ENCODE measurements at places on chromosomes 16 and 17. TPM values are rescaled to one million over a fixed set of nuclear protein-coding genes. Genes with fewer than 3 reads are reported as not detected.

Gene OR3A1
- total RNA-seq, result not detected

Gene TBX4
- 0.45 TPM for total RNA-seq

- peaks cover 16% of the 10 kb centered on the region for H3K36me3 ChIP-seq
- H3K4me1 ChIP-seq, result peaks cover 25% of the 10 kb centered on the region
- no peak for DNase-seq
- peak overlapping the region; percentile 39 for H3K27ac ChIP-seq
Measured at GRCh38 chr16:15961060-15961511, 11.7 kb downstream of the ABCC1 start.

DNA sequence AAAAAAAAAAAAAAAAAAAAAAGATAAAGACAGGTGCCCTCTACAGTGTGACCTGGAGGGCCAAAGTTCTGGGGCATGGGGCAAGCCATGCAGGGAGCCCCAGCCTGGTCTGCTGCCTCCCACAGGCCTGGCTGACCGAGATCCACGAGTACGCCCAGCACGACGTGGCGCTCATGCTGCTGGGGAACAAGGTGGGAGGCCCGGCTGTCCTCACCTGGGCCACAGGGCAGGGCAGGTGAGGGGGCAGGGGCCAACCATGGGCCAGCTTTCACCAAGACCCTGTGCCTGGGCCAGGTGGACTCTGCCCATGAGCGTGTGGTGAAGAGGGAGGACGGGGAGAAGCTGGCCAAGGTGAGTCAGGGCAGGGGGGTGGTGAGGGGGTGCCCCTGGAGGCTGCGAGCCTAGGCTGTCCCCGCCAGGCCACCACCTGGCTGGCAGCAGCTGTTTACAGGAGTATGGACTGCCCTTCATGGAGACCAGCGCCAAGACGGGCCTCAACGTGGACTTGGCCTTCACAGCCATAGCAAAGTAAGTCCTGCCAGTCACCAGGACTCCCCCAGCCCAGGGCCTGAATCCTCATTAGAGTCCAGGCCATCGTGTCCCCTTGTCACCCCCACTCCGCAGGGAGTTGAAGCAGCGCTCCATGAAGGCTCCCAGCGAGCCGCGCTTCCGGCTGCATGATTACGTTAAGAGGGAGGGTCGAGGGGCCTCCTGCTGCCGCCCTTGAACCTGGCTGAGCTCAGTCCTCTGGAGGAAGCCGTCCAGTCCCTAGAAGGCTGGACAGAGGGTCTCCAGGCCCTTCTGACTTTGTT is 2.7 kb upstream of the TRAF7 start:
- H3K27ac ChIP-seq, result peak overlapping the region; percentile 91
- H3K4me3 ChIP-seq, result peak overlapping the region; percentile 93
- DNase-seq, result no peak
- H3K27me3 ChIP-seq, result peaks cover 3% of the 10 kb centered on the region
- peaks cover 4% of the 10 kb centered on the region for H3K36me3 ChIP-seq

DNA sequence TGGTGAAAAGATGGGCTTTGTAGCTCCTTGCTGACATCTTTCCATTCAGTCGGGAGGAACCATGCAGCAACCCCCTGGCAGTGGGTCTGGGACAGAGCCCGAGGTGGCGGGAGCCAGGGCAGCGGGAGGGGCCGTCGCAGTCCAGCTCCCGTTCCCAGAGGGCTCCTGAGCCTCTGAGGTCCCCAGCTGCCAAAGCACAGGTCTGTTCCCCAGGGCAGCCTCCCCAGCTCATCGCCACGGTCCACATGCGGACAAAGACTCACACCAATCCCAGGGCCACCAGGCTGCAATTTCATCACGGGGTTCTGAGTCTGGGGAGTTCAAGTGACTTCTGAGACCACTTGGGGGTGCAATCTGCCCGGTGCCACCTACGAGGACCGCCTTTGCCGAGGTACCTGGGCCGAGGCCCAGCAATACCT is 196.0 kb downstream of the RBFOX3 start:
- no peaks in the 10 kb centered on the region for H3K4me1 ChIP-seq
- H3K4me3 ChIP-seq, result no peak overlapping the region
- DNase-seq, result no peak
- H3K27ac ChIP-seq, result no peak overlapping the region

DNA sequence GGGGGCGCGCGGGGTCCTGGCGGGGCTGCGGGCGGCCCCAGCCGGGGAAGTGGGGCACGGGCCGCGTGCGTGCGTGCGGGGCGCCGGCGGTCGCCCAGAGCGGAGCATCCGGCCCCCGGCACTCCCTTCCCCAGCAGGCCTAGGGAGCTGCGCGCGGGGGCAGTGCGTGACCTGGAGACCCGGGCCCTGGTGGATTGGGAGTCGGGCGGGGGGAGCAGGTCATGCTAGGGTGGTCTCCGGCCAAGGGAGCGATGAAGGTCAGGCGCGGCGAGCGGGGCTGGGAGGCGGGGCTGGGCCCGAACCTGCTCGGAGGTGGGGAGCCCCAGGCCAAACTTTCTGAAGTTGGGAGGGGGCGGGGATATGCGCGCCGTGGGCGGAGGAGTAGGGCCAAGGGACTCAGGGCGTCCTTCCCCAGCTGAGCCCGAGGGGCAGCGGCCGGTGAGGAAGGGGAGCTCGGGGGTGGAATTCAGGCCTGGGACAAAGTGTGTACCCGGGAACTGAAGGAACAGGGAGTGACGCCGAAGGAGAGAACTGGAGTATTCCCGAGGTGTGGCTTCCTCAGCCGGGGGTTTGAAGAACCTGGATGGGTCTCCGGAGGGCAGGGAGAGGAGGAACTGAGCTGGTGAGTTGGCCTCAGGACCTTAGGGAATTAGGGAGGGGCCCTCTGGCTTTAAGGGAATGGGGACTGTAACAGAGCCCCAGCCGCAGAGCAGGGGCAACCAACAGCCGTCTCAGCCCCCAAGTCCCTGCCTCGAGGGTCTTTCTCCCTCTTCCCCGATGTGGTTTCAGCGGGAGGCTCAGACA is 589 bp downstream of the XYLT2 start:
- H3K36me3 ChIP-seq, result peaks cover under 1% of the 10 kb centered on the region
- no peak overlapping the region for H3K27ac ChIP-seq
- H3K27me3 ChIP-seq, result peaks cover 3% of the 10 kb centered on the region
- no peak for DNase-seq
- H3K4me1 ChIP-seq, result peaks cover 16% of the 10 kb centered on the region
- H3K4me3 ChIP-seq, result peak overlapping the region; percentile 95

Measured in type B pancreatic cell (in vitro differentiated cells).